ENCODE measurements at places on chromosomes 7 and 10. TPM values are rescaled to one million over a fixed set of nuclear protein-coding genes. Genes with fewer than 3 reads are reported as not detected.
A peak's percentile ranks its signal among the peaks of the same experiment; 100 is the strongest.

- DNase-seq, result no peak
Measured at GRCh38 chr10:62873866-62874265, 57.7 kb upstream of the EGR2 start.

- DNase-seq, result no peak
Measured at GRCh38 chr7:70554646-70555045, 577.3 kb upstream of the GALNT17 start.

DNA sequence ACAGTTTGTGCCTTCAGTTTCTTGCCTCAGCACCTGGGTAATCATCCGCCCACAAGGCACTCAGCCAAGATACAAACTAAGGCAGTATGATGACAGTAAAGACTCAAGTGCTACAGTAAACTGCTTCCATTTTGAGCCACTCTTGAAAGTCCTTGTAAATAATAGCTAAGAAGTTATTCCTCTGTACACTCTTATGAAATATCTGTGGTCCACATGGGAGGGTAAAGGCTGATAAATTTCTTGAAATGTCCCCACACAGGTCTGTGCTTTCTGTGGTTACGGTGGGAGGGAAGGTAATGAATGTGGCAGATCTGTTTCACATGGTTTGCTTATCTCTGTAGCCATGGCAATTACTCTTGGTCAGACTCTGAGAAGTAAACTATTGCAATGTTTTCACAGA lies 551.0 kb upstream of the ZWINT start:
- DNase-seq, result no peak

GRCh38 chr10:93993414-93993781 lies 333 bp upstream of the PLCE1 start:
- DNase-seq, result no peak

GRCh38 chr7:116356979-116357378 lies 142.6 kb upstream of the CAV2 start:
- no peak for DNase-seq

DNA sequence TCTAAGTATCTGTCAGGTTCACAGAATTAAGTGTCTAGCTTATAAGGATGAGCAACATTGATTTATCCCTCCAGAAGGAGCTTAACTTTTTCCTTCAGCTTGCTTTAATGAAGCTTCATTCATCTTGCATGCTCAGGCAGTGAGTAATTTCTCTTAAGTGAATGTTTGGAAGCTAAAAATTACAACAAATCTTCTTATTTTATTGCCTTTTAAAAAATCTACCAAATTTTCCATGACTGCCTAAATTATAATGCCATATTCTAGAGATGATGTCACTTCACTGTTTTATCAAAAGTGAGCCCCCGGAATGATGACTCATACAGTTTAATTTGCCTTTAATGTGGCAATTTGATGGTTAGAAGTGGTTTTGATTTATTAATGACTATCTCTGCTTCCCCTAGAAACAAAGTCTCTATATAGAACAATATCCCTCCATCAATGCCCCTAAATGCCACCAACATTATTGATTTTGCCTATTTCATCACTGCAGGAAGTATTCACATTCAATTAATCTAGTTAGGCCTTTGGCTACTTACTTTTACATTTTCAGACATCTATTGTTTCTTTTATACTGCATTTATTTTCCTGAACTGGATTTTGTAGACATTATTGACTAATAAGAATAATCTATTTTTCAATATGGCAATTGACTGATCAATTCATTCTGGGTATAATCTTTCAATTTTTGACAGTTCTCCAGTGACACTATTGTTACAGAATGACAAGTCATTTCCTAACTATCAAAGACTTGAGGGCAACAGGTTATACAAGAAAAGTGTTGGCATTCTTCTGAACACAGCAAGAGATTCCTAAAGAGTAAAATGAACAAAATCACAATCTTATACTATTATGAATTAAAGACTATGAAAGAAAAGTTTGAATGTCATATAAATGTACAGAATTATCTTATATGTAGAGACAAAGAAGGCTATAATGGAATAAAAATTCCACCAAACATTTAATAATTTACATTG lies 139.3 kb upstream of the ODAD2 start:
- no peak for DNase-seq

GRCh38 chr7:21281193-21281592 lies 146.7 kb upstream of the SP4 start:
- DNase-seq, result no peak

DNA sequence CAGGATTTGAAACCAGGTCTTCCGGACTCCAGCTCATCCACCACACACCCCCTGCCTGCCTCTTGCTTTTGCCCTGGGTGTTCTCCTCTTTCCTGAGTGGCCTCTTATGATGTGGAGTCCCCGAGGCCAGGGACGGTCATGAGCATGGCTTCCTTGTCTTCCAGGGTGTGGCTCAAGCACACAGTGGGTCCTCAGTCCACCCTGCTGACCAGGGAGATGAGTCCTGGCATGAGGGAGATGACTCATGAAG lies 32.8 kb downstream of the DNAJB12 start:
- DNase-seq, result no peak

DNA sequence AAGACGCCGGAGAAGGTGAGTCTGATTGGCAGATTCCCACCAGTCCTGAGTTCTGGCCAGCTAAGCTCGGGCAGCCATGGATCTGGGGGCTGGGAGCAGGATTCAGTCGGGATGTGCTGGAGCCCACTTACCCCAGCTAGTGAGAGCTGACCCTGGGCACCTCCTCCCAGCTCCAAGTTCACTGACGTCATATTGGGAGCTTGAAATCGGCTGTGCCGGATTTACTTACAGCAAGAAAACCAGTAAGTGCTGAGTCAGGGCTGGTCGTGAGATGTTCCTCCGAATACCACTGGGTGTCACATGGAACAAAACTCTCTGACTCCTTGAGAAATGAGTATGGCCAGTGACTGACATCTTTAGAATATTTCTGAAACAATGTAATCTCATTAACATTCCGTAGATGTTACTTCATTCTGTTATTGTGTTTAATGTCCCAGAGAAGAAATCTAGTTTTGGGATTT lies 621.2 kb downstream of the SDK1 start:
- peak; percentile 54 for DNase-seq

GRCh38 chr10:87658858-87659555 lies 671 bp upstream of the PAPSS2 start:
- DNase-seq, result no peak

- DNase-seq, result no peak
Measured at GRCh38 chr10:15427843-15428414, 56.8 kb upstream of the FAM171A1 start.

DNA sequence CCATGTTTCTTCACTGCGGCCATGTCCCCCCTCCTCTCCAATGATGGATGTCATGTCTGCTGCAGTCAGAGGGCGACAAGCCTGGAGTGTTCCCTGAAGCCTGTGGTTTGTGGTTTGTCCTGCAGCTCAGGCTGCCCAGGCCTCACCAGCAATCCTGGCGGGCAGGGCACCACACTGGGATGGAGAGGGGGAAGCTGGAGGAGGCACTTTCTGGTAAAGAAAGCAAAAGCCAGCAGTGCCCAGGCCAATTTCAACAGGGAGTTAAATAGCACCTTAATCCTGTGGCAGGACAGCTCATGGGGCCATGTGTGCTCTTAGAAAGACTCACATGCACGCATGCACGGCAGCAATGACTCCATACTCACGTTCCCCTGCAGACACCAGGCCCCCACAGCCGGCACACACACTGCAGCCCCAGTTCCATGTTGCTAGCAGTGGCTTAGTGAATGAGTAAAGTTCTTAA lies 158.3 kb downstream of the EGFR start:
- no peak for DNase-seq

GRCh38 chr7:23471106-23471859 lies 992 bp upstream of the IGF2BP3 start:
- DNase-seq, result no peak

DNA sequence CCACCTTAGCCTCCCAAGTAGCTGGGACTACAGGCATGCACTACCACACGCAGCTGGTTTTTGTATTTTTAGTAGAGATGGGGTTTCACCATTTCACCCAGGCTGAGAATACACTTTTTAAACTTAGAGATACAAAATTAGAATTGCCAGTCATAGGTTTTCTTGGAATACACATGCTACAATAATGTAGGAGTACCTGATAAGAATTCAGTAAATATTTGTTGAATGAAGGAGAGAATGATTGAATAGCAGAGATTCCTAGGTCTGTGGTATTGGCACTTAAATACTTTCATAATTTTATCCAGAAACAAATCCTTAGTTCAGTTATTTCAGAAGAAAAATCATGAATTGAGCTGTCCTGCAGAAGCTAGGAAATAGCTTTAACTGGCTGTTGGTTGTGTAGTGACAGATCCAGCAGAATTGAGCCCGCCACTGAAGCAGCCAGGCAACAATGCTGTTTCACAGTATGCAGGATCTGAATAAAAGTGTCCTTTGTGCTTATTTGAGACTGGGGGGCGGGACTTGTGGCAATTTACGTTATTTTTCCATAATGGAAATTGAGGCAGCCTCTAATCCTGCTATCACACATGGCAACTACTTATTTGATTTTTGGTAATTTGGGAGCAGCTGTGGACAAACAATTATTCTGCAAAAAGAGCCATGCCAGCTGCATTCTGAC lies 31.5 kb downstream of the NRF1 start:
- DNase-seq, result no peak

- no peak for DNase-seq
Measured at GRCh38 chr7:47801423-47801822, 146.8 kb downstream of the PKD1L1 start.

DNA sequence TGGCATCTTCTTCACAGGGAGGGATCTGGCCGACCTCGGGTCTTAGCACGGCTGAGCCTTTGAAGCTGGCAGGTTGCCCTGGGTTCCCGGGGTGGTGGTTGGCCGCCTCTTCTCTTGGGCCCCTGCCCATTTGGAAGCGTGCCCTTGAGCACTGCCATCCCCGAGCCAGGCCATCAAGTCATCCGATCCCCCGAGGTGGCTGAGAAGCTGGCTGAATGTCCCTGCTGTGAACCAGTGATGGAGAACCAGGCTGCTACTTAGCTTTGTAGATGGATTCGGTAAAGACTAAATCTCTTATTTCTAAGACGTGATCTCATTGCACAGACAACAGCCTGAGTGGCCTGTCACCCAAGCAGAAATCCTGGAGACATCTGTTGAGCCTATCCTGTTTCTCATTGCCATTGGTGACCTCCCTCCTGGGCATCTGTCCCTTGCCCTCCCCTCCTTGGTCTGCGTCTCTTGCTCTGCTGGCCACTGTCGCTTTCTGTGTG lies 74.3 kb downstream of the GRK5 start:
- DNase-seq, result peak; percentile 96

- DNase-seq, result no peak
Measured at GRCh38 chr10:12588091-12588860, 238.9 kb downstream of the CAMK1D start.

DNA sequence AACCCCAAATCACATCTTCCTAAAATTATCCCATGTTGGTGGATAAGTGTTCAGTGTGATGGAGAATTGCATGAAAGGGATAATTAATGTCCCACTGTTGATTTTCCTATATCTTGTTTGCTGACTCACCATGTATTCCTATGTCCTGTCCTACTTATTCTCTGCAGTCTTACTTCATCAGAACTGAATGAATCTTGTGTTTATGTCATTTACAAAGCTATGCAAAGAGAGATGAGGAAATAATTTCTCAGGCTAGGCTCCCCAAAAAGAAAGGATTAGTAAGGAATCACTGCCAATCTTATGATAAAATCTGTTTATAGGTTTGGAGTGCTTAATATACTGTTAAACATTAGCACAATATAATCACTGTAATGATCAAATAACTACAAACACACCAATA lies 360.8 kb downstream of the CRPPA start:
- no peak for DNase-seq

DNA sequence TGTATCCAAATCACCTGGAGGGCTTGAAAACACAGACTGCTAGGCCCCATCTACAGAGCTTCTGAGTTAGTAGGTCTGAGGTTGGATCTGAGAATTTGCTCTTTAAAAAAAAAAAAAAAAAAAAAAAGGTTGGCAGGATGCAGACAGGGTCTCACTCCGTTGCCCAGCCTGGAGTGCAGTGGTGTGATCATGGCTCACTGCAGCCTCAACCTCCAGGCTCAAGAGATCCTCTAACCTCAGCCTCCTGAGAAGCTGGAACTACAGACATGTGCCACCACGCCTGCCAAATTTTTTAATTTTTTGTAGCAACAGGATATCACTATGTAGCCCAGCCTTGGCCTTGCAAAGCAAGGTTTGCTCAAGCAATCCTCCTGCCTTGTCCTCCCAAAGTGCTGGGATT lies 8.0 kb downstream of the GDI2 start:
- DNase-seq, result no peak

GRCh38 chr7:36597090-36597773 lies 127.1 kb downstream of the AOAH start:
- DNase-seq, result no peak

DNA sequence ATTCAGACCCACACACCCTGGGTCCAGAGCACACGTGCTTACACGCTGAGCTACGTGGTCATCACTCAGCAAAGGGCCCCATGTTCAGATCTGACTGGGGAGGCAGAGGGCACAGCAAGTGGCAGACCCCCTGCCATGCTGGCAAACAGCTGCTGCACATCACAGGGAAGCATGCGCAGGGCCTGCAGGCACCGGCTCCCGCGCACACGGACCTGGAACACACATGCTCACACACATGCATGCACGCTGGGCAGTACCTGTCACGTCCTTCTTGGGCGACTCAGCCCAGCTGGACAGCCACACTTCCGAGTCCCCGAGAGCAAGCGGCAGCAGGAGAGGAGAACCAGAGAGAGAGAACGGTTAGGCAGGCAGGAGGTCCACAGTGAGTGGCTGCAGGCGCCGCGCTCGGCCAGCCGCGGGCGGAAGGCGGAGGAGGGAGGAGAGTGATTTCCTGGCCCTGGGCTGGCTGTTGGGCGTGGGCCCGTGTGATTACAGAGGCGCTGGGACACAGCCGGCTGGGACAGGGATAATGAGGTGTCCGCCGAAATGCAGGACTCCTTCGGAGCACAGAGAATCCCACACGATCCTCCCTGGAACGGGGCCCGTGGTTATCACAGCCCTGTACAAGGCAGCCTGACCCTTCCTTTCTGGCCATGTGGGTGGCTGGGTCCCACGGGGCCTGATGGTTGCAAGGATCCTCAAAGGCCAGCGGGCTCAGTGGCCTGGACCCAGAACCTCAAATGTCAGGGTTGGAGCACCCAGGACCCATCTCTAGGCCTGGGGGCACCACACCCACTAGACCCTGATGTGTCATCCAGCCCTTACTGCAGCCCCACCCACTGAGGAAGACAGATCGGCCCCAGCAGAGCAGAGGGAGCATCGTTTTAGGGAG lies 175.1 kb downstream of the NEURL1 start:
- DNase-seq, result peak; percentile 59

Gene SLC18A2
- total RNA-seq, result 0.53 TPM

Gene SPDYE5
- not detected for total RNA-seq

Gene IDI1
- 45.5 TPM for total RNA-seq

Gene AP1S1
- total RNA-seq, result 45.8 TPM

Gene ZRANB1
- total RNA-seq, result 45.8 TPM

Gene TEX36
- total RNA-seq, result not detected

Gene OR2A42
- total RNA-seq, result not detected

Gene AKR1C1
- total RNA-seq, result 6.9 TPM

Gene XRCC2
- total RNA-seq, result 0.26 TPM

Gene CALHM3
- total RNA-seq, result not detected

Gene OR2A7
- 1.4 TPM for total RNA-seq

Gene DNAH11
- 77.7 TPM for total RNA-seq

Gene GPR85
- 0.83 TPM for total RNA-seq
